ENCODE measurements at places on chromosomes 7 and 10.

GRCh38 chr7:83410989-83411591, 237.8 kb downstream of the SEMA3E start:
- no peaks in the 10 kb centered on the region for H3K4me1 ChIP-seq
- peak; percentile 58 for DNase-seq
- H3K4me3 ChIP-seq: no peak overlapping the region
- H3K27ac ChIP-seq: no peak overlapping the region

DNA sequence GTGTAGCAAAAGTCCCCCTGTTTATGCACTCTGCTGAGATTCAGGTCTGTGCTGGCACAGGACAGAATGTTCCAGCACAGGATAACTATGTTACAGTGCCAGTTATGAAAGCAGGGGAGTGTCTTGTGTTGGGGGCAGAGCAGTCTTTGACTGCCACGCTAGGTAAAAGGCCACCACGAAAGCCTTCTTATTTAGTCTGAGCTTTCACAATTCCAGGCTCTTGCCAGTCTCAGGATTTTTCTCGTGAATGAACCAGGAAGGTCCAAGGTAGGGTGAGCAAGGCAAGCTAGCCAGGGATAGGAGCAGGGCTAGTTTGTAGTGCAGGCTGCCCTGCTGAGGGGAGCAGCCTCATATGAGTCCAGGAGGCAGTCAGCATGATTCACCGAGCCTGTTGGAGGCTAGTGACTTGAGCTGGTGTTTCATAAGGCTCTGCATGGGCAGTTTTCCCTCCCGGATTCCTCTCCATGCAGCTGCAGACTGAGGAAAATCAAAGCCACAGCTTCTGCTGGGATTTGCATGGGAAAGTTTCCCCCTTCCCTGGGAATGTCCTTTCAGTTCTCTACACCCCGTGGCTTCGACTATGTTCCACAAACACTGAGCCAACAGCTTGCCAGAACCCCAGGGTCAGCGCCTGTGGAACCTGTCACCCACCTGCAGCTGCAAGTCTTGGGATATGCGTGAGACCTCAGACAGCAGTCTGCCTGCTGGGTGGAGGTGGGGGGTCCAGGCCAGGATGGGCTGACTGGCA, 112.3 kb downstream of the JCAD start:
- H3K36me3 ChIP-seq: no peaks in the 10 kb centered on the region
- no peaks in the 10 kb centered on the region for H3K27me3 ChIP-seq
- H3K4me1 ChIP-seq: no peaks in the 10 kb centered on the region
- no peak overlapping the region for H3K27ac ChIP-seq
- peak; percentile 34 for DNase-seq

- H3K4me3 ChIP-seq: no peak overlapping the region
- no peaks in the 10 kb centered on the region for H3K27me3 ChIP-seq
- no peak overlapping the region for H3K27ac ChIP-seq
- DNase-seq: no peak
- no peaks in the 10 kb centered on the region for H3K4me1 ChIP-seq
Measured at GRCh38 chr10:49740346-49741107, 21.6 kb downstream of the OGDHL start.

DNA sequence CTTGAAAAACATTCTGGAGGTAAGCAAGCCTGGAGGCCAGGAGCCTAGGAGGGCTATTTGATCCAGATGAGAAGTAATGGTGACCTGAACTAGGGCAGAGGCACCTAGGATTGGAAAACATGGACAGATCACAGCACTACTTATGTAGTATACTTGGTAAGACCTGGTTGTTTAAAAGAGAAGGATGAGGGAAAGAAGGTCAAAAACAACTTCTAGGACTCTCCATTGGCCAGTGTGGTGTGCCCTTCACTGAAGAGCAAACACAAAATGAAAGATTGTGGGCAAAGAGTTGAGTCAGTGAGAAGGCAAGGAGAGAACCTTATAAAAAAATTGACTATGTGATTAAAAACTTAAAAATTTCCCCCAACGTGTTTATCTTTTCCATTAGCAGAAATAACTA, 14.3 kb downstream of the ANKRD1 start:
- no peak overlapping the region for H3K4me3 ChIP-seq
- H3K36me3 ChIP-seq: no peaks in the 10 kb centered on the region
- no peak for DNase-seq
- H3K27ac ChIP-seq: no peak overlapping the region
- no peaks in the 10 kb centered on the region for H3K4me1 ChIP-seq

DNA sequence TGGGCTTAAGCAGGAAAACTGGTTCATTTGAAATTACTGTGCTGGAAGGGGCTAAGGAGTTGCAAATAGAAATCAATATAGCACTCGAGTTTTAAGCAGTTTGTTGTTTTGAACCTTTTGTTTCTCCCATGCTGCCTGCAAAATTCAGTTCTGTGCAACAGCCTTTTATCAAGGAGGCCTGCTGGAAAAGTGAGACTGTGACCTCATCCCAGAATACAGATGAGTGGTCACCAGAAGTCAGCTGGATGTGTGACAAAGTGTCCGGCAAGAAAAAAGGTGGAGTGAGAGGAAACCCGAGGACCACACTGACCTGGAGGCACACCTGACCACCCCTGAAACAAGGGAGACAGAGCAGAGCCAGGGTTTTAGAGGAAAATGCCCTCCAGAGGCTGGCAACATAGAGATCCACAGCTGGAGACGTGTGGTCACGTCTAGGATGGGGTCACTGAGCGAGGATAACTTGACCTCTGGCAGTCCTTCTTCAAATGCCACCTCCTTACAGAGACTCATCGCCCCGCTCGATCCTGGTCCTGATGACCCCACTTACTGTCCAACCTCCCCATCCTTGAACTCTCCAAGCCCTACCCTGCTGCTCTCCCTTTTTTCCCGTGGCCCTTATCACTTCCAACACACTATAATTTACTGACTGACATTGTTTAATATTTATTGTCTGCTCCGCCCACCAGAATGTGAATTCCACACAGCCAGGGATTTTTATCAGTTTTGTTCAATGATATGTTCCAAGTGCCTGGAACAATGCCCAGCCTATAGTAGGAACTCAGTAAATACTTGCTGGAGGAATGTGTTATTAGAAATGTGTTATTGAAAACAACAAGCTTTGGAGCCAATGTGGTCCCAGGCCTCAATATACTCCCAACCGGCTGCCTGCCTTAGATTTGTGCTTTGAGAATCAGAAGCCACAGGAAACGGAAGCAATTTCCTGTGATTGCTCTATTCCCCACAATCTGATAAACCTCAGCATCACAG, 243.8 kb downstream of the GLI3 start:
- no peaks in the 10 kb centered on the region for H3K36me3 ChIP-seq
- no peaks in the 10 kb centered on the region for H3K4me1 ChIP-seq
- H3K27me3 ChIP-seq: no peaks in the 10 kb centered on the region
- no peak overlapping the region for H3K27ac ChIP-seq

DNA sequence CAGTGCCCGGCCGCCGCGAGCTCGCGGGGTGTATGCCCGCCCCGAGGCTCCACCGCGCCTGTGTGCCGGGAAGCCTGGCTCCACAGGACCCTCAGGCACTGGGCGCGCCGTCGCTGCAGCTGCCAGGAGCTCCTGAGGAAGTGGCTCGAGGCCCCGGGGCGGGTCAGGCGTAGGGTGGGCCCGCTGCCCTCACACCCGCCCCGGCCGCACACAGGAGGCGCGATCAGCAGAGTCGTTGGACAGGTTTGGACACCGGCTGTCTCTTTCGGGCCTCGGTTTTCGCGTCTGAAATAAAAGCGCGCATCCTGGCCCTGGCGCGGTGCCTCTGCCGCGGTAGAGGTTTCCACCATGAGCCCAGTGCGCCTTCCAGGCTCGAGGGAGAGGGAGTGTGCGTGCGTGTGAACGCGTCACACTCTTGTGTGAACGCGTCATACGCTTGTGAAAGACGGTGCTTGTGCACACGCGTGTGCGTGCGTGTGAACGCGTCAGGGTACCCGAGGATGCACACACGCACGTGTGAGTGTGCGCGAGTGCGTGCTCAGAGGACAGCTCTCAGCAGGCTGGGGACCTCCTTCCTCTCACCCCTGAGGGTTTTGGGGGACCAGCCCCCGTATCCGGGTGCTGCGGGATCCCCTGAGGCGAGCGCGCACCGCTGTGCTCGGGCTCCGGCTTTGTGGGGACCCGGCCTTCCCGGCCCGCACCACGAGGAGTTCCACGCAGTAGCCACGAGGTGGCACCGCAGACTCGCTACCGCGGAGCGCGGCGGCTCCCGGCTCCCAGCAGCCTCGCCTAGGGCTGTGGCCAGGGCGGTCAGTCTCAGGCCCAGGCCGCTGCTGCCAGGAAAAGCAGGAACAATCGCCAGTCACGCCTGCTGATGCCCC, 83.8 kb downstream of the BMS1 start:
- DNase-seq: peak; percentile 75
- H3K4me1 ChIP-seq: no peaks in the 10 kb centered on the region
- no peak overlapping the region for H3K4me3 ChIP-seq
- no peak overlapping the region for H3K27ac ChIP-seq
- H3K27me3 ChIP-seq: no peaks in the 10 kb centered on the region
- H3K36me3 ChIP-seq: no peaks in the 10 kb centered on the region

DNA sequence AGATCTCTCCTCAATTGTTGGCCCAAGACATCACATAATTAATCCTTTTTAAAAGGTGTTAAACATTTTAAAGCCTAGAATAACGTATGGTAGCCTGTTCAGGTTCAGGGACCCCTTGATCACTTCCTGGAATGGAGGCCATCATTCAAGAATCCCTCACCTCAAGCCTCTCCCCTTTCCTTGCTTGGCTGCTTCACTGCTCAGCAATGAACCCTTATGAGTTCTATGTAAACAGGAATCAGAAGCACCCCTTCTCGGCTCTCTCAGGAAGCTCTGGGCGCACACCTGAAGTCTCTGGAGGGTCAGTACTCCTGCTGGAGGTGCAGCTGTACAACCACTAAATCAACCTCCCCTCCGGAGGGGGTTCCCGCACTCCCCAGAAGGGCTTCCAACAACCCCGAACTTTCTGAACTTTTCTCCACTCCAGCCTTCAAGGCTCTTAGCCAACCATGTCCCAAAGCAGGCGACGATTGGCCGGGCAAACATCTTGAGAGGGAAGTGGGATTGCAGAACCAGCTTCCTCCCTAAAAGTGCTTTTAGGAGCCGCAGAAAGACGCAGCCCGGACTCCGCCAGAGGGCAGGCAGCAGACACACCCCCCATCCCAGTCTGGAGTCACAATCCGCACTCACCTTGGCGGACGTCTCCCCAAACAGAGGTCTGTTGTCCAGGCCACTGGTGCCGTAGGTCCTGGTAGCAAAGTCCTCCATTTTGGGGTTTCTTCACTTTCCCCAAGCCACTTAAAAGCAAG, 562 bp downstream of the TMEM243 start:
- peak overlapping the region; percentile 68 for H3K27ac ChIP-seq
- no peaks in the 10 kb centered on the region for H3K36me3 ChIP-seq
- peak overlapping the region; percentile 84 for H3K4me3 ChIP-seq

GRCh38 chr7:50621206-50621605, 56.0 kb upstream of the DDC start:
- no peak for DNase-seq
- H3K36me3 ChIP-seq: peaks cover 1% of the 10 kb centered on the region
- no peak overlapping the region for H3K27ac ChIP-seq
- H3K4me1 ChIP-seq: no peaks in the 10 kb centered on the region
- H3K4me3 ChIP-seq: no peak overlapping the region

- no peaks in the 10 kb centered on the region for H3K36me3 ChIP-seq
- H3K4me3 ChIP-seq: no peak overlapping the region
- DNase-seq: no peak
- no peaks in the 10 kb centered on the region for H3K4me1 ChIP-seq
Measured at GRCh38 chr7:26439521-26440232, 148.0 kb downstream of the SNX10 start.

DNA sequence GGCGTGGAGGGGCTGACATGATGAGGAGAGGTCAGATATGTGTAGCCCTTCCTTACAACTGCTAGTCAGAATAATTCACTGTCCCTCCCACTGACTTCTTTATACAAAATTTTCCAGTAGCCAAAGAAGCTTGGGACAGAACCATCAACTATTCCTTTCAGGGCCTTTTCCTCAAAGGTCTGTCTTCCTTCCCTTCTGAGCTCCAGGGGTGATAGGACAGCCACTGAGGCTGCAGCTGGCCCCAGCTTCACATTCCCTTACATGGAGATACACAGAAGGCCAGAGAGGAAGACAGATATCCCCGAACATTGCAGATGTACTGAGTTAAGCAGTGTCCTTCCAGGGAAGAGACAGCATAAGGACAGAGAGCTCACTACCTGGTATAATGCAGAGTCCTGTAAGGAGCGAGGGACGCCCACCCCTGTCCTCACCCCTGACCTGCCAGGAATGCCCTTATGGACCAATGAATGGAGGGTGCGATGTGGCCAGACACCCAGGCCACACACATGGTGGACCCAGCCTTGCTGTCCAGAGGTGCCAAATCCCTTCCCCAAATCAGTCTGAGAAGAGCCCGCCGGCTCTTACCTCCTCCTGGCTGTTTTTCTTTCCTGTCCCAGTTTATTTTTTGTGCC, 754.7 kb downstream of the GRID1 start:
- no peak for DNase-seq
- no peaks in the 10 kb centered on the region for H3K27me3 ChIP-seq

- H3K27me3 ChIP-seq: no peaks in the 10 kb centered on the region
- H3K4me1 ChIP-seq: peaks cover 5% of the 10 kb centered on the region
- no peak overlapping the region for H3K27ac ChIP-seq
- H3K36me3 ChIP-seq: no peaks in the 10 kb centered on the region
- no peak for DNase-seq
Measured at GRCh38 chr10:93452143-93452542, 30.0 kb downstream of the MYOF start.

- no peak for DNase-seq
- H3K27me3 ChIP-seq: no peaks in the 10 kb centered on the region
- no peak overlapping the region for H3K27ac ChIP-seq
- H3K4me1 ChIP-seq: no peaks in the 10 kb centered on the region
- H3K4me3 ChIP-seq: no peak overlapping the region
- H3K36me3 ChIP-seq: no peaks in the 10 kb centered on the region
Measured at GRCh38 chr10:124524991-124525653, 63.5 kb downstream of the LHPP start.

- H3K27ac ChIP-seq: no peak overlapping the region
- H3K27me3 ChIP-seq: no peaks in the 10 kb centered on the region
- H3K36me3 ChIP-seq: no peaks in the 10 kb centered on the region
- no peaks in the 10 kb centered on the region for H3K4me1 ChIP-seq
Measured at GRCh38 chr10:1620803-1621202, 116.5 kb downstream of the ADARB2 start.

DNA sequence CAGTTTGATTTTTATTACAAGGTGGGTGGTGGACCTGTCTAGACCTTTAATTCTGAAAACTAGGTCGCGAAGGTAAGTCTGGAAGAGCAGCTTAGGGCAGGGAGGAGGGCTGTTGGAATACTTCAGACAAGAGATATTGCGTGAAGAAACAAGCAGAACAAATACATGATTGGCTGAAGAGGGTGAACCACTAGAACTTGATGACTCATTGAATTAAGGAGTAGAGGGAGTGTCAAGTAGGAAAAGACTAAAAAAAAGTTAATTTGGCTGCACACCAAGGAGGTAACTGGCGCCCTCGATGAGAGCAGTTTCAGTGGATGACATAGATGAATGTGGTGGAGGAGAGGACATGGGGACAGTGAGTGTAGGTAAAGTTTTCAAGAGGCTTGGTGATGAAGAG, 41.3 kb downstream of the WNT2 start:
- DNase-seq: no peak
- no peaks in the 10 kb centered on the region for H3K36me3 ChIP-seq
- no peak overlapping the region for H3K27ac ChIP-seq
- no peak overlapping the region for H3K4me3 ChIP-seq
- no peaks in the 10 kb centered on the region for H3K4me1 ChIP-seq

All from mesendoderm (in vitro differentiated cells).